ENCODE measurements at places on chromosomes 5 and 9.

- DNase-seq: no peak
These were observed 14.2 kb upstream of the ZNF883 start for GRCh38 chr9:113026200-113026599.

- DNase-seq: no peak
These were observed 548.9 kb upstream of the CLINT1 start for GRCh38 chr5:158407824-158408195.

DNA sequence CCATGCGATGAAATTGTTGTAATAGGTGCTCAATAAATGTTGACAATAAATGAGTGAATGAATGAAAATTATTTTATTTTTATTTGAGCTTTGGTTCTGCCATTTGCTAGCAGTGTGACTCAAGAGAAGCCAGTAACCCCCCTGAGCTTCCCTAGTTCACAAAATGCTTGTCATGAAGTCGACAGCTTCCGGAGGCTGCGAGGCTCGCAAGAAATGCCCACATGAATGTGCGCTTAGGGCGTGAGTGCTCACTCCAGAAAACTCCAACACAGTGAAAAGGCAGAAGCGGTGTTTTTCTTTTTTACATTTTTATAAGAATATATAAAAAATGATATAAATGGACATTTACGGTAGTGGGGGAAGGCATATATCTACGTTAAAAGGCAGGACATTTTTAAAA is 26.5 kb downstream of the CDKN2A start:
- DNase-seq: no peak

- DNase-seq: no peak
These were observed 235.3 kb upstream of the HAPLN1 start for GRCh38 chr5:83955916-83956315.

- DNase-seq: no peak
These were observed at the start of gene LVRN for GRCh38 chr5:115962239-115962564. Gene LVRN, plus strand, starts transcription at chr5:115962475. Its CDS starts 143 bp downstream, at chr5:115962618.

DNA sequence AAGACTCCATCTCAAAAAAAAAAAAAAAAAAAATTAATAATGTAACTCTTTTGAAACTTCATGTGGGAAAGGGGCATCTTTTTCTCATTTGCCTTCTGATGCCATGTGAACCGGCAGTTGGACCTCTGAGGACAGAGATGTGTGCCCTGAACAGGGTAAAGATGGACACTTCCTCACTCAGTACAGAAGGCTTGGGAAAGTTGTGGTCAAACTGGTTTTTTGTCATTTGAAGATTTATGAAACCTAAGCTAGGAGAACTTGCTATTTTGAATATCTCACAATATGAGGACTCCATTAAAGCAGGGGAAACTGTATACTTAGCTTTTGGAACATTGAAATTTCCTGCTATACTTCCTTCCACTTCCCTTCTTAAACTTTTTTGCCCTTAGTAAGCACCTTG is 147.5 kb upstream of the ALDH1B1 start:
- no peak for DNase-seq

DNA sequence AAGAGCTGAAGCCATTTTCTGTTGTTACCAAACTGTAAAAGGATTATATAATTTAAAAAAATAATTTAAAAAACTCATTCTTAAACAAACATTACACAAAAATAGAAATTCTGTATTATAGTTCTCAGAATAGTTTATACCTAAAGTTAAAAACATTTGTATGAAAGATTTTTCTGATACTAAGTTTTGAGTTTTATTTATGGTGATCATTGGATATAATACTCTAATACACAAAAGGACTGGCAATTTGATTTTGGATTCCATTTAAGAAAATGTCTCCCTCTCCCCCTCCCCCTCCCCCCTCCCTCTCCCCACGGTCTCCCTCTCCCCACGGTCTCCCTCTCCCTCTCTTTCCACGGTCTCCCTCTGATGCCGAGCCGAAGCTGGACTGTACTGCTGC is 37.7 kb upstream of the PDCL start:
- DNase-seq: no peak

DNA sequence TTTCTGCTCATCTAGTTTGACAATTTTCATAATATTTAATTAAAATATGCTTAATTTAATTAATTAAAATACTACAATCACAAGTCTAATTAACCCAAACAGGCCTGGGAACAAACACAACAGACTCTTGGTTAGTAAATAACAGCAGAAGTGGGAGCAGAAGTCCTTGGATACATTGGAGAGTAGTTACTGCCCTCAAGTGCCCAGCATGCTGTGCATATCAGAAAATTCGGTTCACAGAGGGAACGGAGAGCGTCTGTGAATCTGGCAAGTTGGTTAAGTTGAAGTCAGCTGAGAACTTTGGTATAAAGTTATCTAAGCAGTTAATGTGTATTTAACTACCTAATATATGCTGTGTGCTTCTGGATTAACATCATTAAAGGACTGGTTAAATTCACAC is 87.0 kb upstream of the ATG10 start:
- no peak for DNase-seq

GRCh38 chr9:116592970-116593369 is 94.1 kb upstream of the TRIM32 start:
- DNase-seq: no peak

DNA sequence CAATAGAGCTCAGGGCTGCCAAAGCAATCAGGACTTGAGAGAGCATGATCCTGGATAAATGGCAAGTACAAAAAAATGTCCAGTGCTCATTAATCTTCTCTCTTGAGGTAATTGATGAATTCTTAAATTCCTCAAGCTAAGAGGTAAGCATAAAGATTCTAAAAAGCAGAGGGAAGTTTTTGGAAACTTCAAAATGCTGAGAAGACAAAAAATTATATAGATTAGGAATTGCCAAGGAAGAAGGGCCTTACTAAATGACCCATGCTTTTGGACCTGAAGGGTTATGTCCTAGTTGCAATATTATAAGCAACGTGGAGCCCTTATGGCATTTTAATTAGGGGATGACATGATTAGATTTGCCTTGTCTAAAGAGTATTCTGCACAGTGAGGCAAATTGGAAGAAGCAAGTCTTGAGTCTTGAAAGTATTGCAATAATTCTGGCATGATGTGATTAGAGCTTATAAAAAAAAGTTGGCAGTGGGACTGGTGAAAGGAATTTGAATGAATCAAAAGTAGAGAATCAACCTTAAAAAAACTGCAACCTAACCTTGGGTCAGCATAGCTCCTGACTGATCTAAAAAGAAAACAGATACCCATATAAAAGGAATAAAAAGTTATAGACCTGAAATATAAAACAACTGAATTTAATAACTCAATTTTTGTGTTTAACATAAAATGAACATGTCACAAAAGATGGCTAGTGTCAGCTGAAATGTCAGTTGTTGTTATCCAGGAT is 323.8 kb upstream of the ARRDC3 start:
- no peak for DNase-seq

DNA sequence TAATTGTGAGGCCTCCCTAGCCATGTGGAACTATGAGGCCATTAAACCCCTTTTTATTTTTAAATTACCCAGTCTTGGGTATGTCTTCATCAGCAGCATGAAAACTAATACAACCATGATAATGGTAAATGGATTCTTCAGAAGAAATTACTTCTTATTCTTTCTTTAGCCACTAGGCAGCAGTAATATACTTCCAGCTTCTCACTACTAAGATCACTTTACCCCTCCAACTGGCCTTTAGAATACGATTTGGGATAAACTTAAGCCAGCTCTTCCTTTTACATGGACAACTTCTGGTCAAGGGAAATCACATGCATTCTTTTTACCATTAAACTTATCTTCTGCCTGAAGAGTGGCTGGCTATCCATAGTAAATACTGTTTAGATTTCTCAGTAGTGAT is 355.4 kb downstream of the MAN2A1 start:
- no peak for DNase-seq

- no peak for DNase-seq
These were observed 19.2 kb downstream of the IRF1 start for GRCh38 chr5:132471151-132471907.

GRCh38 chr9:115551396-115551795 is 433.4 kb upstream of the TNC start:
- DNase-seq: no peak

DNA sequence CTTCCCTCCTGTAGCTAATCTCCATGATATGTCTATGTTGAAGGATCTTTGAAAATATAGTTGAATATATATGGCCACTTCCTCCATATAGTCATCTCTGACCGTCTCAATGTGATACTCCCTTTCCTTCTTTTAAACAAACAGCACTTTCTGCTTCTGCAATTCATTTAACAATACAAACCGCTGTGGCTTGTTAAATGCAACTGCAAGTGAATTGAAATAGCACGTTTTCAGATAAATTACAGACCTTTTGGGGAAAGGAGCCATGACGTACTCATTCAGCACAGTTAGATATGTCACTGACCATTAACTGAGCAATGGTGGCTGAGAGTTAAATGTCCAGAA is 82.5 kb downstream of the FBXO38 start:
- no peak for DNase-seq

DNA sequence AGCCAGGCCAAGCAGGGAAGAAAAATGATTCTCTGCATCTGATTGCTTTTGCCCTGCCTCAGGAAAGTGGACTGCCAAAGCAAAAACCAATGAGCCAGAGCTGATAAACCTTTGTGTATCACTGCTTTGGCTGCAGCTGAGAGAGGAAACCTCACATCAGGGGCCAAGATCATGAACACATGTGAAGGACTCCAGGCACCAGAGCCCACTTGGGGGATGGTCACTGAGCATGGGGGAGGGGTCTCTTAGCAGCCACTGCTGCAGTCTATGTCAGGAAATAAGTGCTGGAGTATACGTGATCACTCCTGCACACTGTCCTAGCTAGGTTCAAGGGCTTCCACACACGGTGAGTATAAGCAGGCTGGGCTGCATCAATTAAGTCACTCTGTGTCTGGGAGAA is 229.9 kb downstream of the SPOCK1 start:
- DNase-seq: no peak

DNA sequence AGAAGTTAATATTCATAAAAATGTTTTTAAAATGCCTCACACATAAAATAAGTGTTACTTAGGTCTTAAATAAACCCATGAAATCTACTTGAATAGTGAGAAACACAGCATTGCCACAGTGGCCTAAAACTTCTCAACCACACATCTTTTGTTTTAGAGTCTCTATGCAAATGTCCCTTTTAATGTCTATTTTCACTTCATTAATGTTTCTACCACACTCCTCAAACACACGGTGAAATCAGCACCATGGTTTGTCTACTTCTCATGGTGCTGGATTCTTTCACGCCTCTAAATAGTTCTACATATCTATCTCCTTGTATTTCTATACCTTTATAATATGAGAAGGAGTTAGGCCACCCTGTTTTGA is 111.2 kb downstream of the EDIL3 start:
- DNase-seq: no peak
